Head of caudate nucleus (tissue), 42 donors: ENCODE measurements at places on chromosomes 2 and 18.

- peak; percentile 63 for DNase-seq
Measured at GRCh38 chr2:144522897-144523595, 3.1 kb upstream of the ZEB2 start.

DNA sequence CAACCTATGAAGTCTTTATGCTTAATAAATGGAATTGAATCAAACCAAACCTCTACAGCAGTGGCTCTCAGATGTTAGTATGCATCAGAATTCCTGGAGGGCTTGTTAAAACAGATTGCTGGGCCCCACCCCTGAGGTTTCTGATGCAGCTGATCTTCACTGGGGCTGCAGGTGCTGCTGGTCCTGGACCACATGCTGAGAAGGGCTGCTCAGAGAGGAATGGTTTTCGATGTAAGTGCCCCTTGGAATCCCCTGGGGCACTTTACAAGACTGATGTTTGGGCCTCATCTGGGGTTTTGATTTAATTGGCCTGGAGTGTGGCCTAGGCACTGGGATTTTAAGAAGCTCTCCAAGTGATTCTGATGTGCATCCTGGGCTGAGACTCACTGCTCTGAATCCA lies 403.8 kb upstream of the HS6ST1 start:
- no peak for DNase-seq

- no peak for DNase-seq
Measured at GRCh38 chr18:59906203-59906602, 6.4 kb downstream of the PMAIP1 start.

DNA sequence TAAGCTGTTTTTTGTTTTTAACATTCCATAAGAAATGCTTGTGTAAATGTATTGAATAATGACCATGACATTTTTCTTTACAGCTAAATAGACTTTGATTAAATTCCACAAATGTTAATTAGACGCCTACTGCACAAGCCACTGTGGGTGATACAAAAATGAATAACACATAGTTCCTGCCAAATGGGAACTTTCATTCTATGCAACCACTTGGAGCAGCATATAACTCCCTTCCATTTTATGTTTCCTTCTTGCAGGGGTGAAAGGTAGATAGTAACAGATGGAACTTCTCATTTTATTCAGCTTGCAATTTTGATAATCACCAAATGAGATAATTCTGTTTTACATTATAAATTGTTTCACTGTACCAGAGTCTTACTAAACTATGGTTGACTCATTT lies 70.0 kb upstream of the THUMPD2 start:
- DNase-seq, result no peak

DNA sequence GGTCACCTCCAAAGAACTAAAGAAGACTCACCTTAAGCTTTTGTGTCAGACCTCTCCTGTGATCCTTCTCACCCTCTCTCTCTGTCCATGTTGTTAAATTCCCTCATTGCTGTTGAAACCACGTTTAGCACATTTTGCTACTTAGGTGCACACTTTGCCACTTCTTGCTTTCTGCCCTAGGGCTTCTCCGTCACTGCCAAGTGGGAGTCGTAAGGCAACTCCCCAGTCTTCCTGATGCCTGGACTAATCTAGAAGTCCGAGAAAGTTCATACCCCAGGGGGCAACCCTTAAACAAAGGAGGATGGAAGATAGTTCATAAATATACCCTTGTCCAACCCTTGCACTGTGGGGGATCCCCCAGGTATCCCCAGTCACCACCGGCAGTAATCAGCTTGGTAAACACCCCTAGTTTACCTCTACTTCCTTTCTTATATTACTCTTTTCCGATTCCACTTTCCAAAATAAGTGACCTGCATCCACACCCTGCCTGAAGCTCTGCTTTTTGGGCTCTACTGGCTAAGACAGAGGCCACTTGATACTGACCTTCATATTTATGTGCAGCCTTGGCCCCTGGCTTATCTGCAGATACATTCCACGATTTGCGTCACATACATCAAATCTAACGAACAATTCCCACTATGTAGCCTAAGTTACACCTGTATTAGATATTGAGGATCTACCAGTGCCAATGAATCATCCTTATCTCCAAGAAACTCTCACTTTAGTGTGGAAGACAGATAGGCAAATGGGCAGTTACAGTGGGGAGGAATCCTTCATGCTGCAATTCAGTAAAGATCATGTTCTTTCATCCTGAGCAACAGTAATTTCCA lies 776.2 kb downstream of the RNF144A start:
- no peak for DNase-seq

GRCh38 chr2:175837046-175837445 lies 165.0 kb downstream of the LNPK start:
- no peak for DNase-seq

GRCh38 chr2:5412001-5412400 lies 280.2 kb upstream of the SOX11 start:
- DNase-seq, result no peak

DNA sequence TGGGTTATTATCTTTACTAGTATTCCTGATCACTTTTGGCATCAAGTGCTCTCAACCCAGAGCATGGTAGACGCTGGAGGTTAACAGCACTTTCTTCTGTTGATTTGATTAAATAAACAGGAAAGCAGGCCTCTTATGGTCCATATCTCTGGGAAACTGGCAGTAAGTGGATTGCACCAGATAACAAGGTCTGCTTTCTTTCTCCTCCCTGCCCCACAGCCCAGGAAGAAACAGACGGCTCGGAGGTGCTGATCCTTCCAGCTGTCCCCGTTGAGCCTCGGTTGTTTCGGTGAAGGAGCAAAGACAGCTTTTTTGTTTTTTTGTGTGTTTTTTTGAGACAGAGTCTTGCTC lies 100.8 kb upstream of the KCTD1 start:
- no peak for DNase-seq
